Central memory CD8-positive, alpha-beta T cell (primary cell): ENCODE measurements at places on chromosomes 5 and 9.

DNA sequence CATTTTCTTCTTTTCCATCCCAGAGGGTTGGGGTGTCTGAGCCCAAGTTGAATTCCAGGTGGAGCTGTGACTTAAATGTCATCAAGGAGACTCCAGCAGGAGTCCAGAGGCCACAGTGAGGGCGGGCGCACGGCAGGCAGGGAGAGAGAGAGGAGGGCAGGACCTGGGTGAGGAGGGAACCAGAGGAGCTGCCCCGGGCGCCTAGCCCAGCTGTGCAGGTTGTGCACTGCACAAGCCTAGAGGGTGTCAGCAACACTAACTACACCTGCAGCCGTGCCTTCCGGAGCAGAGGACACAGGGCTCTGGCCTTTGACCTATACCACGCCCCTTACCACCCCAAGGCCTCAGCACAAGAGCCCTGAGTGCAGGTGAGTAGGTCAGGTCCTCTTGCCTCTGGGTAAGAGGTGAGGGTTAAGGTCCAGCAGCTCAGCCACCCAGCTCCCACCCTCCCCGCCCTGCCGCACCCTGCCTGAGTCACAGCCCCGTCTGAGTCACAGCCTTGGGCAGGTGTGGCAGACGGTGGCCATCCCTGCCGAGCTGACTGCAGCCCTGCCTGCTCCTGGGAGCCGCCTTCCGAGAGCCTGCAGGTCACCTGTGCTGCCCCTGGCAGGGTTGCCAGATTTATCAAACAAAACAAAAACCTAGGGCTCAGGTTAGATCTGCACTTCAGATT, 6.4 kb upstream of the AGPAT2 start:
- DNase-seq, result no peak

GRCh38 chr9:94175669-94176068, 83.4 kb upstream of the ZNF169 start:
- DNase-seq, result no peak

DNA sequence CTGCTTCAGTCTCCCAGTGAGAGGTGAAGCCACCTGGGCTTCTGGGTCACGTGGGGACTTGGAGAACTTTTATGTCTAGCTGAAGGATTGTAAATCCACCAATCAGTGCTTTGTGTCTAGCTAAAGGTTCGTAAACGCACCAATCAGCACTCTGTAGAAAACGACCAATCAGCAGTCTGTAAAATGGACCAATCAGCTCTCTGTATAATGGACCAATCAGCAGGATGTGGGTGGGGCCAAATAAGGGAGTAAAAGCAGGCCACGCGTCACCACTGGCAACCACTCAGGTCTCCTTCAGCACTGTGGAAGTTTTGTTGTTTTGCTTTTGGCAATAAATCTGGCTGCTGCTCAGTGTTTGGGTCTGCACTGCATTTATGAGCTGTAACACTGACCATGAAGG, 69.1 kb upstream of the NREP start:
- no peak for DNase-seq

DNA sequence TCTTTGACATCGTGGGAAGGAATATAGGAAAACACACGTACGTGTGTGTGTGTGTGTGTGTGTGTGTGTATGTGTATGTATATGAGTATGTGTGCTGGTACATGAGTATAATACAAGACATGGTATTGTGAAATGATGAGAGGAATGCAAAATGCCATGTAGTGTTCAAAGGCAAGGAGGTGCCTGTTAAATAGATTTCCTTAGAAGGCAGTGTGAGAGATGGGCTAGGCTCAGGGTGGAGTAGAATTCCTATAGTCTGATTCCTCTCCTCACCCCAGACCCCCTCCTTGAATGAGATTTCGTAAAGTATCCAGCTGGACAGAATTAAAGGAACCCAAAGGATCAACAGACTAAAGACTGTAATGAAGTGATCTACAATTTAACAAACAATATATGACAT, 11.1 kb downstream of the GPR21 start:
- no peak for DNase-seq

- DNase-seq, result no peak
These were observed 107.6 kb downstream of the C9orf50 start for GRCh38 chr9:129513282-129513681.

DNA sequence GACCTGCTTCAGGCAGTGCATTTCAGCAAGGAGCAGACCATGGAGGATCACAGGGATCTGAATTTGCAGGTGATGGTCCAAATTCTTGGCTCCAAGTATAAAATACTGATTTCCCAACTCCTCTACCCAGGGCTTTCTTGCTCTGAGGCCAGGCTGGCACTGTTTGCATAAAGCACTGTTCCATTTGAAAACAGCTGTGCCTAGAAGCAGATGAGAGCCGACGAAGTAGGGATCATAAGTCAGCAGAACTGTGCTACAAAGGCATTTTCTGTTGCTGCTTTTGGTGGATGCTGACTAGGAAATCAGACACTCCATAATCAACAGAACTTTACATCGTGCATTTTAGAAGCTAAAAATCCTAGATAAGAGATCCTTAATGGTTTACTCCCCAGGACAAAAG, 126.4 kb downstream of the MAT2B start:
- DNase-seq, result no peak

DNA sequence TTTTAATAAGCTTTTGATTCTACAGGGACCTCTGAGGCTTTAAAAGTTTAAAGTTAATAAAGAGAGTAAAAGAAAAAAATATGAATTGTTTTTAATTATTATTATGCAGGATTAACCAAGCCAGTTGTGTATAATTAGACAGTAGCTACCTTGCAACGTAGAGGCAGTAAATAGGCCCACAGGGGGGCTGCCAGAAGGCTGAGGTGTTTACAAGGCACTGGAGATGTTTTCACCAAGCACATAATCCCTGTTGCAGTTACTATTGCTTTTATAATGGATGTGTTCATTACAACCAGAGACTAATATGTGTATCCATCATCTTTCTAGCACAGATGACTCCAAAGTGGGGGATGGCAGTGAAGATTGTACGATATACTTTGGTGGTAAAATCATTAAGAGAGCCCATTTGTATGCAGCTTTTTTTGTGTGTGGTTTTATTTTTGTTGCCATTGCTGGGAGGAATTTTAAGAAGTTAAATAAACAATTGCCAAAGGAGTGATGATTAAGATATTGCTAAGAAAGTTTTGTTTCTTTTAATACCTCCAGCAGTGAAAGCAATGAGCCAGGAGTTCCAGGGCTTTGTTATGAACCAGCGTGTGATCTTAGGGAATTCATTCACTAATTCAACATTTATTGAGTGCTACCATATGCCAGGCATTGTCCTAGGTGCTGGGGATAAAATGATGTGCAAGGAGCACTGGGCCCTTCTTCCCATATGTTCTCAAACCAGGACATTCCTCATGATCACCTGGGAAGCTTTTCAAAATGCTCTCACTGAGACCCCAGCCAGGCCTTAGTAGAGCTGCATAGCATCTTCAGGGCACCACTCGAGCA, 138.7 kb upstream of the EFNA5 start:
- no peak for DNase-seq

- no peak for DNase-seq
These were observed 3.1 kb downstream of the TBC1D9B start for GRCh38 chr5:179904463-179905160.

DNA sequence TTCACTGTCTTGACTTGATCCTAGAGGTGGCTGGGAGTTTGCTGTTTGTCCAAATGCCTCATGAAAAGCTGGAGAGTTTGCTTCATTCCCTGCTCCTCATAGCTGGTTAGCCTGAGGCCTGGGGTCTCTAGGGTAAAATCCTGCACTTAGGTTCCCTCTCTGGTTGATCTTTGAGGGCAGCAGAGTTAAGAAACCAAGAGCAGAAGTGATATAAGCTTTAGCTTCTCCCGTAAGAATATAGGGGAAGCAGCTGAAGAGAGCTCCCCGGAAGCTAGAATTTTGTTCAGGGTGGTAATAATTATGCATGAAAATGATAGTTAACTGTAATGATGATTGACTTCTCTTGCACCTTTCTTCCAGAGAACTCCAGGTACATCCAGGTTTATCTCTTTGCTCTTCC, 1.4 kb downstream of the FAM53C start:
- DNase-seq, result no peak

DNA sequence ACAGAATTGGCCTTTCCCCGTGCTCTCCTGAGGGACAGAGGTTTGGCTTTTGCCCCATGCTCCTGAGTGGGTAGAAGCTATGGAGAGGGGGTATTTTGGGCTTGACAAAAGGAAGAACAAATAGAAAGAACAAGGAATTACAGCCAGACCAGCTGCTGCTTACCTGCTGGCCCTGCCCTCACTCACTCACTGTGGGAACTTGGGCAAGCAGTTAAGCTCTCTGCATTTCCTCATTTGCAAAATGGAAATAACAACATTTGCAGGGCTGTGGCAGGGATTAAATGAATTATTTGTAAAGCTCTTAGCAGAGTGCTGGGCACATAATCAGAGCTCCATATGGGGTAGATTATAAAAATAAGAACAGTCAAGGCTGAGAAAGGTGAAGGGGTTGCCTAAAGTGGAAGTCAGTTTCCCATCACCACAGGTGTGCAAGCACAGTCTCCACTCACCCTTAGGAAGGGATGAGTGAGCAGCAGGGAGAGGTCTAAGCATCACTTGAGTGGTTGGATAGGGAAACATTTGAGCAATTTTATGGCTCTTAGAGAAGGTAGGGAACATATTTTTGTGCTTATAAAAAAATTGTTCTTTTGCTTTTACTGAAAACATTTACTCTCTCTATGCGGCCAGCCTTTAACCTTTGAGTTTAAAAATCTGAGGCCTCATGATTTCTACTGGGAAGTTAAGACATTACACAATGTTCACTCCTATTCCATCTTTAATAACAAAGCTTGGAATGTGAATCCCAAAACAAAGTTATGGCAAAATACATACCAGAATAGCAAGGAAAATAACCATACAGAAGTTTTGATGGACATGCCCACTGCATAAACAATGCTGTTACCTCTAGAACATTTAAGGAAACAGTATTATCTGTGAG, 42.8 kb upstream of the LHFPL2 start:
- DNase-seq, result no peak

DNA sequence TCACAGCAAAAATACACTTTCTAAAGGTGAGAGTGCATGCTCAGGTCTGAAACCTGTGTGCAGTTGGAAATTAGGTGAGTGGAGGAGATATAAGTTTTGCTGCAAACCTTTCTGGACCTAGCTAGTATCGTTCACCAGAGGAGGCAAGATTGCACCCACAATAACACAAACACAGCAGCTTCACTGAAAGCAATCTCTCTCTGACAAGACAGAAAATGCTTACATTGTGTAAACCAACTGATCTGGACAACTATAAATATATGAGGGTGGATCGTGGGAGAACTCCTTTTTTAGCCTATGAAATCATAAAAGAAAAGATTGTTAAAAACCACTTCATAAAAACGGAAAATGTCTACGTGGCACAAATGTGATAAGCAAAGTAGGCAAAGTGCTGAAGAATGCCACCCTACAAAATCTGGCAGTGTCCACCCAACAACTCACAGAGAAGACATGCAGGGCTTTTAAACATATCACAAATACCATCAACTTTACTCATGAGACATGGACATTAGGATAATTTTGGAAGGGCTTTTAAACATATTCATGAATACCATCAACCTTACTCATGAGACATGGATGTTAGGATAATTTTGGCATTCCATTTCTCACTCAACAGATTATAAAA, 134.3 kb downstream of the CDH18 start:
- no peak for DNase-seq

GRCh38 chr5:122431298-122431697, 119.3 kb downstream of the SNCAIP start:
- DNase-seq, result no peak

DNA sequence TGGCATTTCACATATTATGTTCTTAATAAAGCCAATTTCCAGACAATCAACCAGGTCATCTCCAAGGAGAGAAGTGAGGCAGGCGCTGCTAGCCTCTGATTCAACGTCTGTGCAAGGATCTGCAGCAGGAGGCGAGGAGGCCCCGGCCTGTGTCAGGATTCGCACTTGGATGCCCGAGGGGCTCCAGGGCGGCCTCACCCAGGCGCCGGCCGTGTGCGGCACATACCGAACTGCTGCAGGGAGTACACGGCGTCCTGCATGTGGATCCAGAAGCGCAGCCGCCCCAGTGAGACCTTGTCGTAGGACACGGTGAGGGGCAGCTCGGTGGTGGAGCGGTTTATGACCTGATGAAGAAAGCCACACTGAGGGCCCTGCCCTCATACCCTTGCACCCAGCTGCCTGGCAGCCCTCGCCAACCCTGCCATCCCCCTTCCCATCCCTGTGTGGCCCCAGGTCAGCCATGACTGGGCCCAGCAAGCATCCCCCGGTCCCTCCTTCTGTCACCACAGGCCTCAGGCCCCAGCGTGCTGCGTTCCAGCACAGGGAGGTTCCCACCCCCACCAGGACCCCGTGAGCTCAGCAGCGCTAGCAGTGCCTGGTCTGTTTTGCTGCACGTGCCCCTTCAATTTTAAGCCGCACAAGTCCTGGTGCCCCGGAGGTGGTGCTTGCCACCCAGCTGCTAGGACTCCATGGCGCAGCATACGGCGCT, 9.9 kb downstream of the CLPTM1L start:
- no peak for DNase-seq

- DNase-seq, result no peak
These were observed 394.0 kb downstream of the CETN3 start for GRCh38 chr5:90015584-90016018.

- DNase-seq, result no peak
These were observed 27.4 kb downstream of the BICD2 start for GRCh38 chr9:92737216-92737606.

DNA sequence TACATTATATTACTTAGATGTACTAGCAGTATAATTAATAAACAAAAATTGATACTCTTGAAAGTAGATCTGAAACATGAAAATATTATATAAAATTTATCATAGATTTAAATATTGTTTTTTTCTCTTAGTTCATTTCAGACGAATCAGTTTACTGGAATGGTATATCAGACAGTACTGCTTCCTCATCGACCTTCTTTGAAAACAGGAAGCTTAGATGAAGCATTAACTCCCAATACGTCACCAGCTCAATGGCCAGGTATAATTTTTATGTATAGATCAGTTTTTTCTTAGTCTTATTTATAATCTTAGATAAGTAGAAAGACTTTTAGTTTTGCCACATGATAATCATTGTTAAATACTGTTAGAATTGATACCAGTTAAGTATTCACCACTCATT, 106.3 kb downstream of the DMXL1 start:
- DNase-seq, result no peak

DNA sequence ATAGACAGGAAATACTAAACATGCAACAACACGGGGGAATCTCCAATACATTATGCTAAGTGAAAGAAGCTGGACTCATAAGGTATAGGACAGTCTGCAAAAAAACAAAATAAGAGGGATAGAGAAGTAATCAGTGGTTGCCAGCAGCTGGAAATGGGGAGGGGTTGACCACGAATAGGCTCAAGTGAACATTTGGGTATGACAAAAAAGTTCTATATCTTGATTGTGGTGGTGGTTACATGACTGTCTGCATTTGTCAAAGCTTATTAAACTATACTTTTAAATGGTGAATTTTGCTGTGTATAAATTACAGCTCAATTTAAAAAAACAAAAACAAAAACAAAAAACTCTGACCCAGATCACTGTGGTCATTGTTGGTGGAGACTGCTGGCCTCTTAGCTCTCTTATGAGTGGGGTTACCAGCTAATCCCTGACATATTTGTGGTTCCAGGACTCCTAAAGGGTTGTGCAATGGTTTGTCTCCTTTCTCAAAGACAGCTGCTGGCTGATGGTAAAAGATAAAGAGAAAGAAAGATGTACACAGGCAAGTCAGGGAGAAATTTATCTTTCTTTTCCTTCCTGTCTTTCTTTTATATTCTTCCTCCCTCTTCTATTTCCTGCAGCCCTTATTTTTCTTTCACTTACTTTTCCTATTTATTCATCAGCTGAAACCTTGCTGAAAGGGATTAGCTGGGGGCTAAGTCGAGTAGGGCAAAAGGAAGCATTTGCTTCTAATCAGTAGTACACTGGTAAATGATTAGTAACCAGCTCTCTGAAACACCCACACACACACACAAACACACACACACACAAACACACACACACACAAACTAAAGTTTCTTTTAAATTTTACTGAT, 42.6 kb upstream of the APC start:
- no peak for DNase-seq
